ENCODE measurements at places on chromosomes 12 and 14.

GRCh38 chr12:16467272-16467671 is 119.8 kb downstream of the MGST1 start:
- DNase-seq, result no peak

DNA sequence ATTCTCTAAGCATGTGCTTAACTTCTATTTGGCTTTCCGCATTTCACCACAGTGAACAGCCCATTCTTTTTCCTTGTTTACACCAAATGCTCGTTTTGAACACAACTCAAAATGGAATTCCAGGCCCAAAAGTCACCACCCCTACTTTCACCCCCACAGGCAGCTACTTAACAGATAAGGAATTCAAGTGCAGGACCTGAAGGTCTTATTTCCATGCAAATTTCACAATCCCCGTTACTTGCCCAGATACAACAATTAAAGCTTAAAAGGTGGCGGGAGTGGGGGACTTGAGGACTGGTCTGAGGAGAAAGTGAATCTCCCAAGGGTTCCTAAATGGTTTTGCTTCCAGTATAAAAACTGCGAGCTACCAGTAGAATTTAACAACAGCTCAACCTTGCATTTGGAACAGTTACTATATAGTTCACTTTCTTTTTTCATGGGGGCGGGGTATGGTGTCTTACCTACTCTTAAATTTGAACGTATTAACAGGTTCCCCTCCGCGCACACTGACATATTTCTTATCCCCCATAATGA is 3.7 kb downstream of the USP44 start:
- DNase-seq, result no peak

GRCh38 chr14:72755766-72756165 is 138.1 kb downstream of the DPF3 start:
- no peak for DNase-seq

DNA sequence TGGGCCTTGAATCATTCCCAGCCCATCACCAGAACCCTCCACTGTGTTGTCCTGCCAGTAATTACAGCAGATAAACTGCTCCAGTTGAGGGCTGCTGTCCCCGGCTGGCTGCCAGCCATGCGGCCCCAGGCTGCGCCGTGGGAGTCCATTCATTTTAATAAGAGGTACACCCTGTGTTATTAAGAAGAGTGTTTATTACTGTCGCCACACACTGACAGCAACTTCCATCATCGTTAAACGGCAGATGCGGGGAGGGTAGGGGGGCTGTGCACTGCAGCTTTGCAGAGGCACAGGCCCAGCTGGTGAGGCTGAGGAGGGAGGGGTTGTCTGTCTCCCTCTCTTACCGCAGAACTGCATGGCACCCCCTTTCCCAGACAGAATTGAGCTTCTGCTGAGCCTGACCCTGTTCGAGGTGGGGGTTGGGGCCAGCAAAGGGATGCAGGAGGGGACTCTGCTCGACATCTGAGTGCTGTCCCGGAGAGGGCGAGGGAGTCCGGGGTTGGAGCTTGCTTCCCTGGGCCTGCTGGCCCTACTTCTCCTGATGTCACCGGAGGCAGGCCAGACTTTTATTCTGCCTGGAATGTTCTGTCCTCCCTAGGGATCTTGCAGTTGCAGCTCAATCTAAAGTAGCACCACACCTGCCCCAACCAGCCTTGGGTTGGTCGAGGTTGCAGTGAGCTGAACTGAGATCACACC is 33.8 kb upstream of the GPATCH2L start:
- DNase-seq, result no peak

- DNase-seq, result no peak
Observed at GRCh38 chr12:128245121-128245520, 21.8 kb upstream of the TMEM132C start.

- DNase-seq, result no peak
Observed at GRCh38 chr14:88258021-88258420, 65.0 kb downstream of the KCNK10 start.

- DNase-seq, result no peak
Observed at GRCh38 chr12:108254030-108254429, 85.1 kb downstream of the CMKLR1 start.

DNA sequence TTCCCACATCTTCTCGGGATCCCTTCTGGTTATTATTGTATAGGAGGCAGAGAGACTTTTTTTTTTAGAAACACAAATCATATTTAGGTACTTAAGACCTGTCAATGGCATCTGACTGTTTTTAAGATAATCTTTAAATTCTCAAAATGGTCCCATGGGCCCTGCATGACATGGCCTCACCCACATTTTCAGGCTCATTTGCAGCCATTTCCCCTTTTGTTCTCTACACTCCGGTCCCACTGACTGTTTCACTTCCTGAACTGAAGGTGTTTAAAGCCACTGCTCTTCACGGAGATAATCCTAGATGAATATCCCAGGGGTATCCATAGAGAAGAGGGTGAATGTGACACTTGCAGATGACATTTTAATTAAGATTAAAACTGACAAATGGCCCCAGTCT is 12.3 kb upstream of the C12orf71 start:
- DNase-seq, result no peak

DNA sequence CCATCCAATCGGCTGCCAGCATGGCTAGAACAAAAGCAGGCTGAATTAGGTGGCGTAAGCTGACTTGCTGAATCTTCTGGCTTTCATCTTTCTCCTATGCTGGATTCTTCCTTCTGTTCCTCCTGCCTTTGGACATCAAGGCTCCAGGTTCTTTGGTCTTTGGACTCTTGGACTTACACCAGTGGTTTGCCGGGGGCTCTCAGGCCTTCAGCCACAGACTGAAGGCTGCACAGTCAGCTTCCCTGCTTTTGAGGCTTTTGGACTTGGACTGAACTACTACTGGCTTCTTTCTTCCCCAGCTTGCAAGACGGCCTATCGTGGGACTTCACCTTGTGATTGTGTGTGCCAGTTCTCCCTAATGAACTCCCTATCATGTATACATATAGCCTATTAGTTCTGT is 42.0 kb downstream of the RPS6KA5 start:
- DNase-seq, result no peak

- no peak for DNase-seq
Observed at GRCh38 chr12:21773263-21773741, 1.2 kb downstream of the KCNJ8 start.

DNA sequence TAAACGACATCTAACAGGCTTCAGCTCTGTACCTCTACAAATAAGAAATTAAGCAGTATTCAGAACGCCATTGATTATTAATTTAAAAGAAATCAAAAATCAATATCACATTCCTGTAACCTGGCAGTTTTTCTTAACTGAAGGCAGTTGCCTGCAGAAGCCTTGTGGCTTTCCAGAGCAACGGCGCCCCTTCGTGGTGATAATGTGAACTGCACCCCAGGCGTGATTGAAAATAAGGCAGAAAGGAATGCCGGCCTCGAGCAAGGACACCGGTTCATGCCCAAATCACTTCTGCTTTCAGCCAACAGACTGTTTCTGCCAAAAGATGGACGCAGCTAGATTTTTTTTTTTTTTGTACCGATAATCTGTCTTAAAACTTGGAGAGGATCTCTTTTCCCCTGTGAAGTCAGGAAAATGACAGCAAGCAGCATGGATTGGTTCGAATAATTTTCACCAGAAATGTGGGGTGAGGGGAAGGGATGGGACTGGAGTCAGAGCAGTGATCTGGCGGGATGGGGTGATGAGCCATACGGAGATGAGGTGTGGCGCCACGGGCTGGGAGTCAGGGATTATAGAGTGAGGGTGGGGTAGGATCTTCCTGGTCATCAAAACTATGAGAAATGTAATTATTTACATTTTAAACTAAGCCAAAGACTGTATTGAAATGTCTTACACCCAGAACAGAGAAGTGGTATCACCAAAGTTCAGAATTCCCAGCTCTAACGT is 473.0 kb downstream of the DPF3 start:
- no peak for DNase-seq

GRCh38 chr14:50350975-50351374 is 38.9 kb downstream of the DMAC2L start:
- DNase-seq, result no peak

DNA sequence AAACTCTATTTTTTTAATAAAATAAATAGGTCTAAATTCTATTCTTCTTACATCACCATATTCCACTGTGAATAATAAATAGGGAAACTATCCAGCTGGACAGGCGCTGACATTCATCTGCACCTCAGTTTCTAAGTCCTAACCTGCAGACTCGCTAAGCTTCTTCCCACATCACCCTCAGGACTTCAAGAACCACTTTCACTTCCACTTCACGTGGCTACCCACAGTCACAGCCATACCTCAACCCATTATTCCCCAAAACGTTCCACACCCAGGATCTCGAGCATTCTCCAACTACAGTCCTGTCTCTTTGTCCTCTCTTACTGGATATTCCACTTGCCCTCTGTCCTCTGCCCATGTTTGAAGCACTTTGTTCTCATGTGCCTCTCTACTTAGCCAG is 71.1 kb downstream of the C2CD5 start:
- DNase-seq, result no peak

- no peak for DNase-seq
Observed at GRCh38 chr12:74646831-74647230, 109.2 kb downstream of the ATXN7L3B start.
